ENCODE measurements at places on chromosomes 1 and 21.

- no peak for DNase-seq
Measured at GRCh38 chr1:5728663-5729355, 263.4 kb downstream of the NPHP4 start.

DNA sequence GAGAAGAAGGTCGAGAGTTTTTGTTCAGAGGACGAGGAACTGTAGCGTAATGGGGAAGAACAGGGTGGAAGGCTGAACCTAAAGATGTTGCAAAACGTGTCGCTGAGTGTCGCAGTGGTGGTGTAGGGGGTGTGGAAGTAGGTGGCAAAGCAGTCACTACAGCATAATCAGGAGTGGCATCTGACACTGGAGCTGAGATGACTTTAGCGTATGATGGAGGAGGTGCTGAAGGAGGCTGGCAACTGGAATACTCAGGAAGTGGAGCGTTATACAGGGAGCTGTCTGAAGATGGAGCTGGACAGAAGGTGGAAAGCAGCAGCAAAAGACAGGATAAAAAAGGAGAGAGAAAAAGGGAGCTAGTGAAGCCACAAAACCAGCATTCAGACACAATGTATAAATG, 89.9 kb upstream of the LBR start:
- no peak for DNase-seq

- no peak for DNase-seq
Measured at GRCh38 chr1:53372501-53372951, 44.7 kb upstream of the LRP8 start.

- DNase-seq: no peak
Measured at GRCh38 chr1:208951908-208952307, 631.6 kb upstream of the CAMK1G start.

- DNase-seq: no peak
Measured at GRCh38 chr1:15180945-15181523, 27.5 kb downstream of the TMEM51 start.

GRCh38 chr1:245260110-245260882, 105.5 kb downstream of the KIF26B start:
- DNase-seq: no peak

- no peak for DNase-seq
Measured at GRCh38 chr1:77476475-77476874, 194.7 kb downstream of the AK5 start.

GRCh38 chr1:247212012-247212411, 40.2 kb upstream of the ZNF124 start:
- no peak for DNase-seq

DNA sequence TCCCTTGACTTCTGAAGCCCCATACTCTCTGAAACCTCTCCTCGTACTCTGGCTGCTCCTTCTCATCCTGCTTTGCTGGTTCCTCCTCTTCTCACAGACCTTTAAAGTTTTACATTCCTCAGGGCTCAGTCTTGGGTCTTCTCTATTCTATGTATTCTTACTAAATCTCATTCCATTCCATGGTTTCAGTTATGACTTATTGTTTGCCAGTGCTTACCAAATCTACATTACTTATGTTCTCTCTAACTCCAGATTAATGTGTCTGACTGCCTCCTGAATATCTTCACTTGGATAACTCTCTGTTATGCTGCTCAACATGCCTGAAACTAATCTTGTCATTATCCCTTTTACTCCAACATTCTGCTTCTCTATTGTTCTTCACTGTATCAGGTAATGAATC, 5.4 kb upstream of the SLC35D1 start:
- no peak for DNase-seq

GRCh38 chr1:36324353-36324703, 883 bp upstream of the EVA1B start:
- DNase-seq: no peak
